GM23248 (cell line): ENCODE measurements at places on chromosomes 5 and 9. TPM values are rescaled to one million over a fixed set of nuclear protein-coding genes. Genes with fewer than 3 reads are reported as not detected.

GRCh38 chr9:107158321-107158720, 124.8 kb upstream of the RAD23B start:
- peak; percentile 46 for DNase-seq

The PCDHGA5 gene
- 0.24 and 0.35 TPM in 2 replicates for polyA plus RNA-seq

The PRR16 gene
- polyA plus RNA-seq = 67.4 and 68.8 TPM in 2 replicates

DNA sequence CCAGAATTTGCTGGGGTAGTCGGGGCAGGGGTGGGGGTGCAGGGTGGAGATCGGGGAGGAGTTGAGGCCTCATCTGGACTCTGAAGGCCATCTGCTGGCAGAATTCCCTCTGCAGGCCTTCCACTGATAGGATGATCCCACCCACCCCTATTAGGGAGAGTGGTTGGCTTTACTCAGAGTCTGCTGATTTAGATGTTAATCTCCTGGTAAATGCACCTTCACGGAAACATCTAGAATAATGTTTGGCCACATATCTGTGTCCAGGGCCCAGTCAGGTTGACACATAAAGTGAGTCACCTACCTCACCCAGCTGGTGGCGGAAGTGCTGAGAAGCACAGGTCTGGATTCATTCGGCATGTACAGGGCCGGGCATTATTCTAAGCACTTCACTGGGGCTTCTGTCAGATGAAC, 50.0 kb downstream of the DAPK1 start:
- no peak for DNase-seq

DNA sequence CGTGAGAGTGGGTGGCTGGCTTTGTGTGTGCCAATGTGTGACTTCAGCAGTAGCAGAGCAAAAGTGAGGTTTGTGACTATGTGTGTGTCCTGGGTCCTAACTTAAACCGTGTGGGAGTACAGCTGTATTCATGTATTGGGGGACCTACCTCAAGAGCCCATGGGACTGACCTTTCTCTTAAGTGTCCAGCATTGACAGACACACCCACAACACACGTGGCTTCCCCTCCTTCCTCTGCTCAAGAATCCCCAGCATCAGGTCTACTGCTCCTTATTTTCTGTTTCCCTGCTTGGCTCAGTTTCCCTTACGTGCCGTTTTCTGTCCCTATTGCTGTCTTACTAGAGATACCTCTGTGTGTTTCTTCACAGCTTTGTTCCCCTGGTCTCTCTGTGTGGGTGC, 616 bp downstream of the IL11RA start:
- peak; percentile 45 for DNase-seq

GRCh38 chr5:50730336-50730735, 63.9 kb downstream of the PARP8 start:
- DNase-seq = no peak

DNA sequence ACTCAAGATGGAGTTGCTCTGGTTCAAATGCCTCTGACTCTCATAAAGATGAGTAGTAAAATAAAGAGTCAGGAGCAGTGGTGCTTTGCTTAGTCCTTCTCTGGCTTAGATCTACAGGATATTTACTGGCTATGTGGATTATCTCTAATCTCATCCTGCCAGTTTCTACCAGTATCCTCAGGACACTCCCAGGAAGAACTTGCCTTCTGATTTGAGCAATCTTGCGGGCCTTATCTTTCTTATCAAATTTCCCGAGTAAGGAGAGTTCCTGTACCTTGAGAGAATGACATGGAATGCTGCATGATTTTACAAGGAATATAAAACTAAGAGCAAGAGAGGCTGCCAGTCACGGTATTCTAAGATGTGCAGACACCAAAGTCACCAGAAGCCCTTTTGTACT, 364.0 kb downstream of the ARHGEF28 start:
- DNase-seq = no peak

The LCN2 gene
- not detected in 2 replicates for polyA plus RNA-seq

DNA sequence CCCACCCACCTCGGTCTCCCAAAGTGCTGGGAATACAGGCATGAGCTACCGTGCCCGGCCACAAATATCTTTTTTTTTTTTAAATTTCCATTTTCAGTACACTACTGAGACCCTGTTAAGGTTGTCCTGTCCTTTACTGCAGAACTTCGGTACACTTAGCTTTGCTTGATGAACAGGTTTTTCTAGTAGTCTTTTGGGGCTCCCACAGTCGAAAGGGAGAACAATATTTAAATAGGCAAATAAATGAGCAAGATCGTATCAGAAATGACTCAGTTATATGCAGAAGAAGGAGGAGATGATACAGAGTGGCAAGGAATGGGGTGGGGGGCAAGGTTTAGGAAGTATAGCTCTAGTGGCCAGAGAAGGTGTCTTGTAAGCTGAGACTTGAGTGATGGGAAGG, 52.7 kb downstream of the MSX2 start:
- no peak for DNase-seq
